SHP77 treated with DMSO at 0.1 percent for 48 hours (cell line): ENCODE measurements at places on chromosomes 2 and 18.

GRCh38 chr2:23483791-23484190, 98.8 kb downstream of the KLHL29 start:
- no peak for DNase-seq

DNA sequence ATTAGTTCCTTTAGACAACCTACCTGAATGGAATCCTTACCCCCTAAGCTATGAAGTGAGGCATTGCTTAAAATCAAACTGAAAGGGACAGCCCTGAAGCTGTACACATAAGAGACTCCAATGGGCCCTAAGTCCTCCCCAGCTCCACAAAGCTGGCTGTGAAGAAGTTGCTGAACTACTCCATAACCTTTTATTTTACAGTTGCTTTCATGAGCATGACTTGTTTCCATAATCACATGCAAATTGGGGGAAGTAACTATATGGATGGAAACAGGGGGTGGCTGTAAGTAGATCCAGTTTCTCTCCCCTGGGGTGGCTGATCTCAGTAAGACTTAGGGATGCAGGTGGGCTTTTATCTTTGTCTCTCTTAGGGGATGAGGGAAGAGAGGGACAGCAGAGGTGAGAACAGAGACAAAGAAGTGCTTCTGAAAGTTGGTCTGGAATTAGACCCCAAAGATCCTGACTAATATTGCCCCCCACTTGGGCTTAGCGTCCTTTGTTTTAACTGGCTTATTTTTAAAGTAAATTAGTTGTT, 5.5 kb downstream of the FZD5 start:
- no peak for DNase-seq

DNA sequence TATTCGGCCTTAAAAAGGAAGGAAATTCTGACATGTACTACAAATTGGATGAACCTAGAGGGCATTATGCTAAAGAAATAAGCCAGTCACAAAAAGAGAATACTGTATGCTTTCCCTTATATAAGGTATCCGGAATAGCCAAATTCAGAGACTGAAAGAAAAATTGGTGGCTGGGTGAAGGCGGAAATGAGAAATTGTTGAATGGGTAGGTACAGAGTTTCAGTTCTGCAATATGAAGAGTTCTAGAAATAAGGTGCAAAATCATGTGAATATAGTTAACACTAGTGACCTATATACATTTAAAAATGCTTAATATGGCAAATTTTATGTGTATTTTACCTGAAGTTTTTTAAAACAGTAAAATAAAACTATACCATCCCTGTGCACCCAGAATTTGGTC, 43.1 kb downstream of the RMP24 start:
- DNase-seq, result no peak

- no peak for DNase-seq
Measured at GRCh38 chr2:144328938-144329337, 191.0 kb downstream of the ZEB2 start.

DNA sequence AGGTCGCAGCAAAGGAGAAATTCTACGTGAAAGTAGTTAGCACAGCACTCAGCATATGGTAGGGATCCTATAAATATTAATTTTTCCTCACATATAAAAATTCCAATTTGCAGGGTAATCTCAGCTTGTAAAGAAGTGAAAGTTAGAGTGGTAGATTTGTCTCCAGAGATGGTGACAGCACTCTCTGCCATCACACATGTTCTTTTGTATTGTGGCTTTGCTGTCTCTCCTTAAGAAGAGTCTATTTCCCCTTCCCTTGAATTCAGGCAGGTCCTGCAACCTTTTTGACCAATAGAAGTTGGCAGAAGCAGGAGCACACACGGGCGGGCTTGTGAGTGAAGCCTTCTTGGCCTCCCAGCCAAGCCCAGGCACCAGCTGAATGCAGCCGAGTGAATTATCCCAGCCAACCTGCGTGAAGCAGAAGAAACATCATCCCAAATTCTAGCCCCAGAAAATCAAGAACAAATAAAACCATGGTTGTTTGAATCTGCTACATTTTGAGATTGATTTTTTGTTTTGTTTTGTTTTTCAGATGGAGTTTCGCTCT, 107.8 kb upstream of the COPS8 start:
- DNase-seq, result no peak

- DNase-seq, result no peak
Measured at GRCh38 chr2:158955842-158956365, 12.5 kb upstream of the TANC1 start.

- DNase-seq, result no peak
Measured at GRCh38 chr18:54250846-54251261, 18.5 kb upstream of the POLI start.

GRCh38 chr2:234289834-234290590, 206.9 kb downstream of the ARL4C start:
- DNase-seq, result no peak

DNA sequence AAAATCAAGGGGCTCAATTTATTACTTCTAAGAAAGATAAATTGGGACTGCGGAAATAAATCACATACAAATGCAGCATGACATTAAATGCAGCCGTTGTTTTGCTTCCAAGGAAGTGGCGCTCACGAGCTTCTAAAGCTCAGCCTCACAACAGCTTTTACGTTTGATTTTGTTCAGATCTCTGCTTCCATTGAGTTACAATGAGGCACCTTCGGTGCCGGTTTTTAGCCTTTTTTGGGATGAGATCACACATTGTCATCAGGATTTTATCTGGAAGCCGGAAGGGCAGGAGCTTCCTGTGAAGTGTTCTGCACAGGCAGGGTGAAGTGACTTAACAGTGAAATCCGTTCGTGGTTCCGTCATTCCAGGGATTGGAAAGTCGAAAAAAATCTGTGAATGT, 209.8 kb downstream of the DCDC2C start:
- no peak for DNase-seq
